GM10248 (cell line): ENCODE measurements at places on chromosomes 3 and 15.

- DNase-seq: no peak
These were observed 2.0 kb upstream of the SOX2 start for GRCh38 chr3:181709537-181710279.

DNA sequence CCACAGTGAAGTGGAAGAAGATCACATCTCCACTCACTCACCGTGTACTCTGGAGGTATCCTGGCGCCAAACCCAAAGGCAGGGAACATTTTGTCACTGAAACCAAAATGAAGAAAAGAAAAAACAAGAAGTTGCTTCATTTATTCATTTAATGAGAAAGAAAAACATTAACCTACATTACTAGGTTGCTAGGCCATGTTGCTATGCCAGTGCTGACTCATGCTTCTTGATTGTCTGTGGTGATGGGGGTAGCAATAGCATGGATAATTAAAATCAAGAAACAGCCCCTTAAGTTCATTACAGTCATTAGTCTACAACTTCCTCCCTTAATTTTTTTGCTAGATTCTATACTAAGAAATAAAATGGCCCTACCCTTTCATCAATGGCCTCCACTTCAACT, 52.7 kb upstream of the MRPL3 start:
- no peak for DNase-seq

DNA sequence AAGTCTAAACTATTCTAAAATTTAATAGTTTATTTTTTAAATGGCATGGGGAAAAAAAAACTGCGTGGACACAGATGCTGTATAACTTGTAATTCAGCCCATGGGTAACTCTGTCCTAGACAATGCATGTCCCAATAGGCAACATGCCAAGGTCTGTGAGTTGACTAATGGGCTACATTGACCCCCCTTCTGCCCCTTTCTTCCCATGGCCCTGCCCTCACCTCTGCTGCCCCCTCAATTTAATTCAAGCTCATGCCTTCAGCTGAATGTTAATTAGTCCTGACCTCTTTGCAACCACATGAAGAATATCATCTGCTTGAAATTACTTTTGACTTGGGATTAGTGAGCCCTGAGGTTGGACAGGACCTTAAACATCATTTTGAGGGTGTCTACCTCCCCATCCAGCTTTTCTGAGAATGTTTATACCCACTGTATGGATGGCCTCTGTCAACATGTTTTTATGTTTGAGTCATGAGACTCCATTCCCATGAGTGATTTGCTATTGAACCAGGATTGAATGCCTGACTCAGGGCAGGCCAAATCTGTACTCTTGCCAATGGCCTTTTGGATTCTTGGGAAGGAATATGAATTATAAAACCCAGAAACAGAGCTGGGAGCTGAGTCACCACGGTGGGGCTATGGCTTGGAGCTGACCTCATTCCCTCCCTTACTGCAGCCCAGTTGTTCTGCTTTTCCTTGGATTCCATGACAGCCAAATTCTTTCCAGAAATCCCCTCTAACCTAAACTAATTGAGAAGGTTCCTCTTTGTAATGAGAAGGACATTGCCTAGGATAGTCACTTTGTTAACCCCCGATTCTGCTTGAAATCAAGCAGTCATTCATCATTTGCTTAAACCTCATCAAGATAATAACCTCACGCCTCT, 33.5 kb upstream of the PDE8A start:
- DNase-seq: no peak

DNA sequence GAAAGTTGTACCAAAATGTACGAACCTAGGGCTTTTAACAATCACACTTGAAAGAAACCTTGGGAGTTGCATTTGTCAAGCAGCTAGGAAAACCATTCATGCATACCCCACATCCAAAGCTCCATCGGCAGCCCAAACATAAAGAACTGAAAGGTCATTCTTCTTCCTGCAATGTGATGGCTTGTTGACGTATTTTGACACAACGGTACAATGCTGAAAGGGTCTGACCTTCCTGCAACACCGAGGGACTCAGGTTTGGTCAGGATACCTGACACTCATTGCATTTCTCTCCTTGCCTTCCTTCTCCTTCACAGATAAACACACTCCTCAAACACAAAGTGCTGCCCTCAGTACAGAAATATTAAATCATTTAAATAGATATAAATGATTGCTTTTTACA, 145.5 kb downstream of the CDIN1 start:
- no peak for DNase-seq

- DNase-seq: no peak
These were observed 3.9 kb downstream of the NUSAP1 start for GRCh38 chr15:41336549-41336948.

- DNase-seq: peak; percentile 11
These were observed 14.1 kb downstream of the XXYLT1 start for GRCh38 chr3:195256639-195257453.

GRCh38 chr15:63826528-63826927, 7.2 kb downstream of the HERC1 start:
- no peak for DNase-seq

GRCh38 chr3:139414608-139415224, 25.3 kb upstream of the COPB2 start:
- DNase-seq: no peak

GRCh38 chr3:171643681-171644080, 166.6 kb downstream of the PLD1 start:
- DNase-seq: no peak

DNA sequence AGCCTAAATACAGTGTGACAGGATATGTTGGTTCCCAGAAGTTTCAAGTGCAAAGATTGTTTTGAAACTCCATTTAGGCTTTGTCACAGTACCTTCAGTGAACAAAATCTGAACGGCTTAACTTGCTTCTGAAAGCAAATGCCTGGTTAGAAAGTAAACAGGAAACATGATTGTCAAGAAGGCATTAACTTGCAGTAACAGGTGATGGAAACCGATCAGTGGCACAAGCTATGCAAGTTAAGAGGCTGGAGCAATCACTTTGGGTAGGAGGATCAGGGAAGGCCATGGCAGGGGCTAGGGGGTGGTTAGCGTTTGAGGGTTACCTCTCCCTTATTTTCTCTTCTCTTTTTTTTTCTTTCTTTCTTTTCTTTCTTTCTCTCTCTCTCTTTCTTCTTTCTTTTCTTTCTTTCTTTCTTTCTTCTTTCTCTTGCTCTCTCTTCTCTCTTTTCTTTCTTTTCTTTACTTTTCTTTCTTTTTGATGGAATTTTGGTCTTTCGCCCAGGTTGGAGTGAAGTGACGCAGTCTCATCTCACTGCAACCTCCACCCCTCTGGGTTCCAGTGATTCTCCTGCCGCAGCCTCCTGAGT, 2.4 kb downstream of the HYKK start:
- no peak for DNase-seq

GRCh38 chr15:79431636-79432344, at the start of gene MINAR1:
Gene MINAR1, plus strand, starts transcription at chr15:79432336. Its CDS starts 23,812 bp downstream, at chr15:79456148.
- peak; percentile 29 for DNase-seq

DNA sequence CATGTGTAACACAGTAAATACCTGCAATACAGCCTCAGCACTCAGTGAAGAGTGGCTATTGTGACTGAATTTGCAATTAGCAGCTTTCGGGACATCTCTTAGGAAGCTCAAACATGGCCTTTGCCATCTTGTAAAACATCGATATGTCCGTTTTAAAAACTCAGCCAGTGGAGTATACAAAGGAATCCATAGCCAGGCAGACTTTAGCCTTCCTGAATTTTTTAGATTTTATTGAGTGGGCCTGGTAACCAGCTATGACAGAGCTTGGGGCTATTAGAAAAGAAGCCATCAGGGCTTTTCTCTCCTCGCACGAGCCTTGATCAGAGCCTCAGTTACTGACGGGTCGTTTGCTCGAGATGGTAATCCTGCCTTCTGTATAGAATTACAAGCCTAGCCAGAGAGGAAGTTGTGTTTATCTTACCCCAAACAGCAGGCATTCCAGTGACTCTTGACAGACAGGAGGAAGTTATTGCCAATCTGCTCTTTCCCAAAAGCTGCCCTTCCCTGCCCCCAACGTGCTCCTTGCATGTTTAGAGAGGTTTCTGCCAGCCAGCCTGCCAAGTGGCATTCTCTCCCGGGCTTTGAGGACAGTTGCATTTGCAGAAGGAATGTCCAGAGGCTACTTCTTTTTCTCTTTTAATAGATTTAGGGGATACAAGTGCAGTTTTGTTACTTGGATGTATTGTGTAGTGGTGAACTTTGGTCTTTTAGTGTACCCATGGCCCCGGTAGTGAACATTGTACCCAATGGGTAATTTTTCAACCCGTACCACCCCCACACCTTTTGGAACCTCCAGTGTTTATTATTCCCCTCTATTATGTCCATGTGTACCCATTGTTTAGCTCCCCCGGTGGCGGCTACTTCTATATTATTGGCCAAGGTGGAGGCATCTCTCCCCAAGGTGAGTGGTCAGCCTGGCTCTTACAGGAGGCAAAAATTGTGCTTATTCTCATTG, 40.6 kb downstream of the ITPR1 start:
- no peak for DNase-seq

GRCh38 chr3:17052363-17052762, 167.6 kb downstream of the PLCL2 start:
- no peak for DNase-seq

- no peak for DNase-seq
These were observed 59.8 kb downstream of the PIK3R4 start for GRCh38 chr3:130686833-130687232.

DNA sequence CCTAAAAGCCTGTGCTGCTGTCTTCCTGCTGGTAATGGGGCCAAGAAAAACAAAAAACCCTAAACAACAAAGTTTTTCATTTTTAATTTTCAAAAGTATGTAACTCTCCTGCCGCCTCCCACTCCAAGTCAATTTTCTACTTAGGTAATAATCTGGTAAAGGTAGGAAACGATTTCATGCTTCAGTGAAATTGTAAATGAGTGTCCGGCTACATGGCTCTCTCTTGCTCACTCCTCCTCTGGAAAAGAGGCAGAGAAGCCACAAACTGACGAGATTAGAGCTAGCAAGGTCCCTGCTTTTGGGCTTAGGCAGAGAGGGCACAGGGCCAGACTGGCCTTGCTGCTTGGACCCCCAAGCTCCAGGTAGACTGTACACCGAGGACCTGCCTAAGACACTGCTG, 23.5 kb downstream of the KLHL25 start:
- no peak for DNase-seq

- DNase-seq: peak; percentile 83
These were observed 26.3 kb upstream of the MTHFS start for GRCh38 chr15:79923079-79923514.

GRCh38 chr3:79367066-79367465, 400.7 kb downstream of the ROBO1 start:
- no peak for DNase-seq

- peak; percentile 81 for DNase-seq
These were observed 76.0 kb downstream of the HMG20A start for GRCh38 chr15:77496715-77497109.

DNA sequence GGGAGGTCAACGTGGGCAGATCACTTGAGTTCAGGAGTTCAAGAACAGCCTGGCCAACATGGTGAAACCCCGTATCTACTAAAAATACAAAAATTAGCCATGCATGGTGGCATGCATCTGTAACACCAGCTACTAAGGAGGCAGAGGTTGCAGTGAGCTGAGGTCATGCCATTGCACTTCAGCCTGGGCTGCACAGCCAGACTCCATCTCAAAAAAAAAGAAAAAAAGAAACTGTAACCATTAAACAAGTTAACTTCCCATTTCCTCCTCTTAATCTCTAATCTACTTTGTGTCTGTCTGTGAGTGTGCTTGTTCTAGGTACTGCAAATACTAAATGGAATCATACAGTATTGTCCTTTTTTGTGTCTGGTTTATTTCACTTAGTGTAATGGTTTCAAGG, 2.7 kb downstream of the RBM6 start:
- DNase-seq: no peak

DNA sequence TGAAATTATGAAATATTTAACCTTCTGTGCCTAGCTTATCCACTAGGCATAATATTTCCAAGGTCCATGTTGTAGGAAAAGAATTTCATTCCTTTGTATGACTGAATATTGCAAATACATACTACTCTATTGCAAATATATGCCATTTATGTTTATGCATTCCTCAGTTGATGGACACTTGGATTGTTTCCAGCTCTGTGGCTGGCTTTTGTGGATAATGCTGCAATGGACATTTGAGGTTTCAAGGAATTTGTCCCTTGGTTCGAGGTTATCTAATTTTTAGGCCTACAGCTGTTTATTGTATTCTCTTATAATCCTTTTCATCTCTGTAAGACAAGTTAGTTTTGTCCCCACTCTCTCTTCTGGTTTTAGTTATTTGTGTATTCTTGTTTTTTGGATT, 7.7 kb upstream of the AADACL2 start:
- no peak for DNase-seq

DNA sequence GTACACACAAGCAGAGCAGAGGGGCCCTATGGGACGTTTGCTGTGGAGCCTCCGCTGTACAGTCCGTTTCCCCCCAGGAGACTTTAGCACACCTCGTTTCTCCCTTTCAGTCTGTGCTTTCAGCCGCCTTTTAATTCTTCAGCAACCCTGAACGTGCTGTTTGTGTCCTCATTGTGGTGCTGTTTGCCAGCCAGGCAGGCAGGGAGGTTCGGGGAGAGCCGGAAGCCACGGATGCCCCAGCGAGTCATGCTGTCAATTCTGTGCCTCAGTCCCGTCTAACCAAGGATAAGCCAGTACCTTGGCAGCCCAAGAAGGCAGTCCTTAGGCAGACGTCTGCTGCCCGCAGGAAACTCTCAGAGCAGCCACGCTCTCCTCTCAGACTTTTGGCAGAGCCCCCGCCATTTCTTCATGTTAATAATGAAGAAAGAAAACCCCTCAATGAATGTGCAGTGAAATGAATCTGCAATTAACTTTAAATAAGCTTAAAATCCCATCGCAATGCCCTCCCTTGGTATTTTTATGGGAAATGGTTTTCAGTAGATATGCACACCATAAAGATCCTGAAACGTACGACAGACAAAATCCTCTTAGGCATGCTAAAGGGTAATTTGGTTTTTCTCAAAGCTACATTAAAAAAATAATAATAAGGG, 158.6 kb downstream of the UACA start:
- no peak for DNase-seq

GRCh38 chr3:14374444-14374883, 27.9 kb upstream of the SLC6A6 start:
- no peak for DNase-seq

GRCh38 chr15:39597751-39598185, 16.9 kb downstream of the THBS1 start:
- no peak for DNase-seq

- no peak for DNase-seq
These were observed 75.9 kb upstream of the RNU6-1 start for GRCh38 chr15:67915461-67916374.

DNA sequence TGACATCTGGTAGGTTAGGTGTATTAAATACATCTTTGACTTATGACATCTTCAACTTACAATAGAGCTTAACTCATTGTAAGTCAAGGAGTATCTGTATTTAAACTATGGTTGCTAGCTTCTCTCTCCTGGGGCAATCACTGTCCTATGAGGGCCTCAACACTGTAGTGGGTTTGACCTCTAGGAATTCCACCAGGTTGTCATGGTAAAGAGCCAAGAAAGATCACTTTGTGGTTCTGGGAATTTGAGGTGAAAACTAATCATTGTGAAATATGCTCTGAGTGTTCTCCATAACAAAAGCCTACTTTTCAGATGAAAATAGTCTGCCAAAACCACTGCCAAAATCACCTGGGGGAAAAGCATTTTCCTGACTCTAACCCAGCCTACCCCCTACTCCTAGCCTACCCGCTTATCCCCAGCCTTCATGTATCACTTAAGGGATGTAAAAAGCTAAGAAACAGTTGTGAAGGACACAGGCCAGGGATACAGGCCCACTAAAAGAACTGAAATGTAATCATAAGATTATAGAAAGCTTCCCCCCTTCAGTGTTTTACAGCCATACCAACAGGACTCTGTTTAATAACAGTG, 723.8 kb downstream of the MECOM start:
- DNase-seq: no peak

GRCh38 chr3:100756441-100756840, 47.1 kb downstream of the TFG start:
- DNase-seq: no peak

GRCh38 chr3:13607821-13608597, 59.1 kb downstream of the FBLN2 start:
- DNase-seq: no peak
